Stimulated activated naive CD8-positive, alpha-beta T cell treated with anti-CD3 and anti-CD28 coated beads, Interleukin-15, Interleukin-2, amounts not matched to agents 100 U/mL and 50 U/mL, for 24 hours (primary cell): ENCODE measurements at places on chromosomes 6 and 20.

DNA sequence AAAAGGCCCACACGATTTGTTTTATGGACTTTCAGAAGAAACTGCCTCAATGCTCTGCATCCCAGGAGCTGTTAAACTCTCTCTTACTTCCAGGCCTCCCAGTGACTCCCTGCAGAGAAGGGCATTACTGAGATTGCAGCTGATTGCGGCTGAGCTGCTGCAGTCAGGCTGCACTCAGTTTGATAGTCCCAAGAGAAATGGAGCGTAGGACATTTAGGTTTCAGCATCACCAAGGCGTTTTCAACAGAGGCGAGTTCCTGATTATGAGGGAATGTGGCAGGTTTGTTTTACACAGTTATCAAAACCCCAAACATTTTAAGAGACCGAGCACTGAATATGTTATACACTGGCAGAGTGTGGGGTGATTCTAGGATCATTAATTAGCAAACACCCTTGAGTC is 145.6 kb downstream of the TBX18 start:
- DNase-seq = no peak

DNA sequence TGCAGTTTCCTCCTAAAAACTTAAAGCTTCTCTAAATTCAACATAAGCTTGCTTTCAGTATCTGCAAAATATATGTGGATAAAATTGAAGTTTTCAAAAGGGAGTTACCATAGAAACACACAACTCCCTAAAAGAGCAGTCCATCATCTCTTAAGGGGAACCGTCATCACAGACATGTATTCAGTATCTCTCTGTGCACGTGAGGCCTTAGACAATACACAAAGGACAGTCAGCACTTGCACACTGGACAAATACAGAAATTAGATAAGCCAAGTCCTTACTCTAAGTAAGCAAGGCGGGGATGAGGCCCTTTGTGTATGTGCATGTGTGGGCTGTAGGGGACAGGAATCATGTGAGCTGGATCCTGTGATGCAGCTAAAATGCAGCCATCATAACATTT is 136.6 kb downstream of the BACH2 start:
- DNase-seq = no peak

DNA sequence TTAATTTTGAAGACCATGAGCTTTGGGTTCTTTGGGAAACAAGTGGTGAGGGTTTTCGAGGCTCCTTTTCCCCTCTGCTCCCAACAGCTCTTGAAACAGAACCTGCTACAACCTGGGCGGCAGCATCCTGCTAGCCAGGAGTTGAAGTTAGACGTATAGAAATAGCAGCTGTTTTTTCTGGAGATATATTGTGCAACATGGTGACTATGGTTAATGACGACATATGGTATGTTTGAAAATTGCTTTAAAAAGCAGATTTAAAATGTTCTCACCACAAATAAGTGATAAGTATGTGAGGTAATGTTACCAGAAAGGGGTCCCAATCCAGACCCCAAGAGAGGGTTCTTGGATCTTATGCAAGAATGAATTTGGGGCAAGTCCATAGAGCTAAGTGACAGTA is 138.9 kb downstream of the PDE7B start:
- DNase-seq = no peak

GRCh38 chr20:52332649-52333250 is 141.2 kb upstream of the ZFP64 start:
- DNase-seq = no peak

DNA sequence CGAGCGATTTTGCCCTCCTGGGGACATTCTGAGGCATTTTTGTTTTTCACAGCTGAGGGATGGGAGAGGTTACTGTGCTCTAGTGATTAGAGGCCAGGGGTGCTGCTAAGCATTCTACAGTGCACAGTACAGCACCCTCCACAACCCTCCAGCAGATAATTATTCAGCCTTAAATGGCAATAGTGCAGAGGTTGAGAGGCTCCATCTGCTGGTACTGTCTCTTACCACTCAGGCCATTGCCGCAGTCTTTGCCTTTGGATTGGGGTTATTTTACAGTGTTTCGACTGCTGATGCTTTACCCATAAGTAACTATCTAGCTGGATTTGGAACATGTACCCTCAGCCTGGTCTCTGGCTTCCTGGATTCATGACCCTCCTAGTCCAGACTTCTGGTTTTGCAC is 705.3 kb downstream of the KIF16B start:
- DNase-seq = no peak

- no peak for DNase-seq
Measured at GRCh38 chr20:48683467-48684175, 144.2 kb downstream of the PREX1 start.

DNA sequence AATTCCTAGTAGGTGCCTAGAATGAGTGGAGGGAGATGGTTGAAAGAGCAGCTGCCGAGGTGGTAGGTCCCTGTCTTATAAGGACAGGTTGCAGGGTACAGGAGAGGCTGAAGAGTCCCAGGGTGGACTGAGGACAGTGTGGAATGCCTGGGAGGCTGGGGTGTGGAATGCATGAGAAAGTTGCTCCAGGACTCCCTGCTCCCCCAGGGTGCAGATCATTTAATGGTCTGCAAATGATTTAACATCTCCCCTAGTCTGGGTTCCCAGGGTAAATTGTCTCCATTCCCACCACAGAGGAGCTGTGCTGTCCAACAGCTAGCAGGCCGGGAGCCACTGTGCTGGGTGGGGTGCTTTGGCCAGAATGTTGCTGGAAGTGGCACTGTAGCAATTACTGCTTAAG is 76.0 kb downstream of the CD83 start:
- no peak for DNase-seq

- DNase-seq = no peak
Measured at GRCh38 chr6:128446497-128446896, 73.9 kb downstream of the PTPRK start.

GRCh38 chr6:39561536-39562266 is 163.5 kb downstream of the KIF6 start:
- no peak for DNase-seq

DNA sequence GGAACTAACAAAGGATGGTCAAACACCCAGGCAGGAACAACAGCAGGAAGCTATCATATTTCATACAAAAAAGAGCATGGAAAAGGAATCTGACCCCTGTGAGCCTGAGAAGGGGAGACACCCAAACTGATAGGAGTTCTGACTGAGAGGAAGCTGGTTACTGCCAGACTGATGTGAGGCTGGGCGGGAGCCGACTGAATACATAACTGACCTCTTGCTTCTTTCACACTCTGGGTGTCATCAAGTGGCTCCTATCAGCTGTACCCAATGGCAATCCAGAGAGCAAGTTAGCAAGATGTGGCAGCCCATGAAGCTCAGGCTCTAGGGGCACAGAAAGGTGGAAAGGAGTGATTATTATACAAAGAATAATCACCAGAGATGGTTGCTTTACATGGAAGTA is 795.1 kb upstream of the HS3ST5 start:
- DNase-seq = no peak

- DNase-seq = no peak
Measured at GRCh38 chr6:12761376-12762115, 45.0 kb downstream of the PHACTR1 start.
